Activated CD4-positive, alpha-beta T cell treated with anti-CD3 and anti-CD28 coated beads for 4 hours (primary cell): ENCODE measurements at places on chromosomes 7 and 10.

DNA sequence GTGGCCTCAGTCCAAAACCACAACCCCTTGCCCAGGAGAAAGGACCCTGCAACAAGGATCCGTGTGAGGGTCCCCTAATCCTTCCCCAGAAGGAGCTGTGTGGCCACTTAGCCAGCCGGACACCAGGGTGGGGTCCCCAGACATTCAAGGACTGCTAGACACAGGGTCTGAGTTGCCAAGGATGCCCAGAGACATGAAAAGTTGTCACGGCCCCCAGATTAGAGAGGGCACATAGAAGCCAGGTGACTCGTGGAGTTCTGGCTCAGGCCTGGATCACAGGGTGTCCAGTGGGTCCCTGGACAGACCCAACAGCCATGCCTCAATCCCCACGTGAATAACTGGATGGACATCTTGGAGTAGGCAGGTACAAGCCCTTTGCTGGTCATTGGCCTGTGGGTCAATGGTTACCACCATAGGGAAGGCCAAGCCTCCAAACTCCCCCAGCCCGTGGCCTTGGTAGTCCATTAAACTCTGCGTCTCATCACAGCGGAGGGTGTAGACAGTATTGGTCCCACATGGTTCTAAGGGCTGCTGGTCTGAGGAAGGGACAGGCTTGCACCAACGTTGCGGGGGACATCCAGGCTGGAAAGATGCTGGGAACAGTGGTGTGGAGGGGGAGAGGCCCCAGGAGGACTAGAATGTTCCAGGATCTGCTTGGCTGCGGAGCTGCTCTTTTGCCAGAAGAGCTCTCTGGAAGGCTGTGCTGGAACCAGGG is 205.9 kb upstream of the PPP2R2D start:
- DNase-seq: no peak

DNA sequence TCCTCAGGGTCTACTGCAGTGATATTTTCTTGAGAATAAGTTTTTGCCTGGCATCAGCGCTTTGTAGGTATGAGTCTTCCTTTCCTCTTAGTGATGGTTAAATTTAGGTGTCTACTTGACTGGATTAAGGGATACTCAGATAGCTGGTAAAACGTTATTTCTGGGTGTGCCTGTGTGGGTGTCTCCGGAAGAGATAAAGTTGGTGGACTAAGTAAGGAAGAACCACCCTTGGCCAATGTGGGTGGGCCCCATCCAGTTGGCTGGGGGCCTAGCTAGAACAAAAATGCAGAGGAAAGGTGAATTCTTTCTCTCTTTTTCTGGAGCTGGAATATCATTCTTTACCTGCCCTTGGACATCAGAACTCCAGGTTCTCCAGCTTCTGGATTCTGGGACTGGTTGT is 138.8 kb downstream of the ADCYAP1R1 start:
- no peak for DNase-seq

DNA sequence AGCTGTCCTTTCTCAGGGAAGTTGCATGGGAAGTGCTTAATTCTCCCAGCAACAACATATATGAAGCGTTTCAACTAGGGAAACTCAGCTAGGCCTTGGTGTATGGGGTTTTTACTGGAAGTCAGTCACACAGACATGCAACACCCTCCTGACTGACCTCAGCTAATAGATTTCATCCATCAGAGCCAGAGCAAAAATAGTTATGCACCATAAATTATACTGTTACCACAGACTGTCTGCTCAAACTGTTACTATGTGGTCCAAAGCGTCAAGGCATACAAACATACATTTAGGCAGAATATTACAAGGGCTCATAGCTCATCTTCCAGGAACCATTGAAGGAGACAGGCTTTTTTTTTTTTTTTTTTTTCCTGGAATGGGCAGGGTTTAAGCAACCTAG is 417.9 kb downstream of the ANKRD7 start:
- DNase-seq: no peak

DNA sequence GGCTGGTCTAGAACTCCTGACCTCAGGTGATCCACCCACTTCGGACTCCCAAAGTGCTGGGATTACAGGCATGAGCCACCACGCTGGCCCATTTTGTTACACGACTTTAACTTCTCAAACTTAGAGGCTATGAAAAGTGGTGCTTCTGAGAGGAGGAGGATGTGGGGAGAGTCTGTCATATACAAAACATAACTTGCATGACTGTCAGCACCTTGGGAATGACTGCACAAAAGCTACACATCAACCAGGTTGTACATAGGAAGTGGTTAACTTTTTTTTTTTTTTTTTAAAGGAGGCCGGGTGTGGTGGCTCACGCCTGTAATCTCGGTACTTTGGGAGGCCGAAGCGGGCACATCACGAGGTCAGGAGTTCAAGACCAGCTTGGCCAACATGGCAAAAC is 43.4 kb upstream of the GSDME start:
- DNase-seq: no peak

DNA sequence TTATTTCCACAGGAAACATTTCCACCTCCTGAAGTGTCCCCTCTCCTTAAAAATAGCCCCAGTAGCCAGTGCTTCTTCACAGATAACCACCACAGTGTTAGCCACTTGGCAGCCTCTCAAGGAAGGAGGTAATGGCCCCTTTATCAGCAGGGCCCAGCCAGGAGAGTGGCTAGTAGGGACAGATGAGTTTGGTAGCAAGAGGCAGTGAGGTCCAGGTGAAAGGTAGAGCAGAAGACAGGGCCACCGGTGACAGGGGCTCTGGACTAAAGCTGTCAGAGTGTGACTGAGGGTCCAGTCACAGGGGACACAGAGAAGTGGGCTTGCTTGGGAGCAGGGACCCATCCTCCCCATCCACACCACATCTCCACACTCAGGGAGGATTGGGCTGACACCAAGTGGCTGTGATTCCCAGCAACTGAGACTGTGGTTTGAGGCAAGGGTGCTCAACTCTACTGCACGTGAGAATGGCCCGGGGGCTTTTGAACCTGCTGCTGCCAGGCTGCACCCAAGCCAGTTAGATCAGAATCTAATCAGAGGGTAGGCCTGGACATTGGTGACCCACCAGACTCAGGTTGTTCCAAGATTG is 52.2 kb downstream of the C10orf120 start:
- no peak for DNase-seq

DNA sequence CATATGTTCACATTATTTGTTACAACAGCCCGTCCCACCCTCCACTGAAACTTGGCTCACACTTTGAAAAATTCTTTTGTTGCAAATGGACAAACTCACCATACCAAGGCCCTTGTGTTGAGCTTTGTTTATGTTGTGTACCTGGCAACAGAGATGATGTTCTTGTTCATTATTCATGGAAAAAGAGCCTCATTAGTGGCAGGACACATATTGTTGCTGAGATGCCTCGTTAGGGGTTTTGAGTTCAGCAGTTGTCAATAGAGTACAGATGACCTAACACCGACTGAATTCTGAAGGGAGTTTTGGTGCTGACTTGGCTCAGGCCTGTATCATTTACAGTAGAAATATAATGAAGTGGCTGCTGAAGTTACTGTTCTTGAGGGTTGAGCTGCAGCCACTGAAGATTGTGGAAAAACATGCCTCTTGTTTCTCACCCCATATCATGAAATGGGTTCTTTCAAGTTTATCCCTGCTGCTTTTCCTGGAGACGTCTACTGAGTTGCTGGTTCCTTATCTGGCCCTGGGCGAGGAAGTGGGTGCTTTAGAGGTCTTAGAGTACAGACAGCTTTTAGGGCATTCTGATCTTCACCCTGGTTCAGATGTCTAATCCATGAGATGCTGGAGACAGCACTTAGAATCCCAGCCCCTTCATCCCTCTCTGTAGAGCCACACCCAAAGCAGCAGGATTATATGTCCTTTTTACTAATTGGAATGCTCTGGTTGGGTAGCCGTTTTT is 149.7 kb downstream of the WNT2 start:
- no peak for DNase-seq

DNA sequence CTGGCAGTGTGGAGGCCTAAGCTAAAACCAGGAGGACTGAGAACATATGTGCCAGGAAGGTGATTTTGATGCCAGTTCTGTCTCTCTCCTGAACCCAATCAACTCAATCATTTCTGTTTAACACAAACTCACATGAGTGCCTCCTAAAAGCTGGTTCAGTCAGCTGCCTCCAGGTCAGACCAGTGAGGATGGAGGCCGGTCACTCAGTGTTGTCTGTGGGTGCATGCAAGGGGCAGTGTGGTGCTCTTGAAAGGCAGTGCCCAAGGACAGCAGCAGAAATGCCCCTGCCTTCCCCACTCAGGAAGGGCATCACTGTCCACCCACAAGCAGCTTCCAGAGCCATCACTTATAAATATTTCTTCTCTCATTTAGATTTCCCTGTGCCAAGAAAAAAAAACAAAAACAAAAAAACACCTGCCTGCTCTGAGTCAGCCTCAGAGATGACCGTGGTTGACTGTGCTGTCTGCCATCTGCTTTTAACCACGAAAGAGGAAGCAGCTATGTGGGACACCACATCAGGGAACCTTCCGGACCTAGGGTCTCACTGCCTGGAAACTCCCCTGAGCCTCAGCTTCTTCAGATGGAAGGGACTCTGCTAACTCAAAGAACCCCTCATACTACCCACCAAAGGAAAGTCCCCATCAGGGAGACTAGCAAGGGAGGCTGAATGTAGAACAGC is 39.1 kb downstream of the VOPP1 start:
- peak; percentile 58 for DNase-seq

GRCh38 chr10:60031664-60032063 is 125.3 kb upstream of the CCDC6 start:
- no peak for DNase-seq

- DNase-seq: no peak
Measured at GRCh38 chr10:82543631-82544030, 668.6 kb downstream of the NRG3 start.

- no peak for DNase-seq
Measured at GRCh38 chr7:147145194-147145593, 1028.6 kb downstream of the CNTNAP2 start.

DNA sequence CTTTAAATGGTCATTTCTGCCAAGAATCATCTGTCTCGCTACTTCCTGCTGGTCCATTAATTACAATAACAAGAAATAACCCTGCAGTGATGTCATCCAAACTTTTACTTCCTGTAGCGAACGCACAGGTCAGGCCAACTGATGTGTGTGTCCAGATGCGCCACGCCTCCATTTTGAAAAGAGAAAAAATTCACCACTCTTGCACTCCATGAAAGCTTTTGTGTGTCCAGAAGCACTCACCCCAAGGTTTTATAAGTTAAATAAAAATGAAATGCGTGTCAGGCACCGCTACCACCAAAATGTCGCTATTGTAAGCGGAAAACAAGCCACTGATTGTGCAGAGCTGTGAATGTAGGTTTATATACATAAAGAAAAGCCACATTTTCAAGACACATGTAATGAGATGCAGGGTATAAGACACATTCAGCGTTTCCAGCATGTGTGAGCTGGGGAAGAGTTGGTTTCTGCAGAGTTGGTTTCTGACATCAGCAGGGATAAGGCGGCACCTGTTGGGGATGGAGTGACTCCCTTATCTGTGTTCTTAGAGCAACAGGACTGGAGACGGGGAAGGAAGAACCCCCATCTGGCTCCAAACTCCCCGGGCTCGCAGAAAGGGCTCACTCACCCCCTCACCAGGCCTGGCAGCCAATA is 83.3 kb downstream of the CTBP2 start:
- DNase-seq: no peak

GRCh38 chr7:98168181-98168903 is 42.9 kb upstream of the BHLHA15 start:
- peak; percentile 64 for DNase-seq

DNA sequence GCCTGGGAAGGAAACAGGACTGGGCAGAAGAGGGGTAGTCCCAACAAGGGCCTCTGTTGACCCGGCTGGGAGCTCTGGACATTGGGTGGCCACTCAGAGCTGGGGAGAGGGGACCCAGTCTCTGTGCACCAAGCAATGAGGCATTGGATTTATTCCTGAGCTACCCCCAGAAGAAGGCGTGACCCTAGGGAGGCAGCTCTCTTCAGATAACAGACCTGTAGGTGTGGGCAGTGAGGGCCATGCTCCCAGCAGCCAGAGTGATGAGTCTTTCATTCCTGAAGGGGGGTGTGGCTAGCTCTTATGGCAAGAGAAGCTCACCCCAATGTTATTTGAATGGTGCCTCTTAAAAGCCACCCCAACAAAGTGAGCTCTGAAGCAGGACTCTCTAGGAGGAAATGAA is 20.4 kb downstream of the TEX36 start:
- no peak for DNase-seq

- DNase-seq: peak; percentile 24
Measured at GRCh38 chr7:32890010-32890792, 1.4 kb downstream of the KBTBD2 start.

DNA sequence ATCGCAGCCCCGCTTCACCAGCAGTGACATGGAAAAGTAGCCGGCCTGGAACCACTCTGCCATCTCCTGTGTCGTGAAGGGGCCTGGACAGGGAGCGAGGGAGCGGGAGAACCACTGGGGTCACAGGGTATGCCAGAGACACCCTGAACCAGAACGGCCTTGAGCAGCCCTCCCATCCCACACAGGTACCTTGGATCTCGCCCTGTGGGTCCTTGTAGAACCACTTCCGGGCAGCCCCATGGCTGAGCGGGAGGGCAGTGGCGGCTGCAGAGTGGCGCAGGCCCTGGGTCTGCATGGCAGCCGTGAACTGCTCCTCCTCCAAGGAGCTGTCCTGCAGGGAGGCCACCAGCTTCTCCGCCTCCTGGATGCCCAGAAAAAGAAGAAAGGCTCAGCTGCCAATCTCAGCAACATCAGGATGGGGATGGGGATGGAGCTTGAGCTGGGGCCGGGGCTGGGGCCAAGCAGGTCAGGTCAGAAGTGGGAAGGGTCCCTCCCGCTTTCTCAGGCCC is 9.5 kb downstream of the GIGYF1 start:
- DNase-seq: no peak
